ENCODE measurements at places on chromosomes 6 and 20. TPM values are rescaled to one million over a fixed set of nuclear protein-coding genes. Genes with fewer than 3 reads are reported as not detected.

The VSX1 gene
- total RNA-seq, result not detected

The DSP gene
- total RNA-seq, result 19.2 TPM

The LY6G6F gene
- not detected for total RNA-seq

The VIP gene
- total RNA-seq, result 0.65 TPM

The PGC gene
- total RNA-seq, result not detected

The PSORS1C1 gene
- 6.7 TPM for total RNA-seq

The SYNDIG1 gene
- total RNA-seq, result not detected

The BHLHE23 gene
- not detected for total RNA-seq

The TGM3 gene
- total RNA-seq, result not detected

The KCNK16 gene
- not detected for total RNA-seq

The SUN5 gene
- not detected for total RNA-seq

The COL19A1 gene
- not detected for total RNA-seq

The TMEM244 gene
- total RNA-seq, result not detected

The HDGFL1 gene
- not detected for total RNA-seq

The KHDC1L gene
- total RNA-seq, result not detected

All from lung microvascular endothelial cell (primary cell).